ENCODE measurements at places on chromosomes 13 and 19. TPM values are rescaled to one million over a fixed set of nuclear protein-coding genes. Genes with fewer than 3 reads are reported as not detected.

Gene METTL21C
- total RNA-seq, result not detected

GRCh38 chr13:46360604-46361003, 26.4 kb downstream of the RUBCNL start:
- DNase-seq, result no peak

Gene GTPBP3
- 25.7 TPM for total RNA-seq

- DNase-seq, result no peak
Measured at GRCh38 chr13:102452836-102453235, 51.0 kb upstream of the FGF14 start.

- no peak for DNase-seq
Measured at GRCh38 chr13:51556740-51557139, 27.5 kb upstream of the WDFY2 start.

DNA sequence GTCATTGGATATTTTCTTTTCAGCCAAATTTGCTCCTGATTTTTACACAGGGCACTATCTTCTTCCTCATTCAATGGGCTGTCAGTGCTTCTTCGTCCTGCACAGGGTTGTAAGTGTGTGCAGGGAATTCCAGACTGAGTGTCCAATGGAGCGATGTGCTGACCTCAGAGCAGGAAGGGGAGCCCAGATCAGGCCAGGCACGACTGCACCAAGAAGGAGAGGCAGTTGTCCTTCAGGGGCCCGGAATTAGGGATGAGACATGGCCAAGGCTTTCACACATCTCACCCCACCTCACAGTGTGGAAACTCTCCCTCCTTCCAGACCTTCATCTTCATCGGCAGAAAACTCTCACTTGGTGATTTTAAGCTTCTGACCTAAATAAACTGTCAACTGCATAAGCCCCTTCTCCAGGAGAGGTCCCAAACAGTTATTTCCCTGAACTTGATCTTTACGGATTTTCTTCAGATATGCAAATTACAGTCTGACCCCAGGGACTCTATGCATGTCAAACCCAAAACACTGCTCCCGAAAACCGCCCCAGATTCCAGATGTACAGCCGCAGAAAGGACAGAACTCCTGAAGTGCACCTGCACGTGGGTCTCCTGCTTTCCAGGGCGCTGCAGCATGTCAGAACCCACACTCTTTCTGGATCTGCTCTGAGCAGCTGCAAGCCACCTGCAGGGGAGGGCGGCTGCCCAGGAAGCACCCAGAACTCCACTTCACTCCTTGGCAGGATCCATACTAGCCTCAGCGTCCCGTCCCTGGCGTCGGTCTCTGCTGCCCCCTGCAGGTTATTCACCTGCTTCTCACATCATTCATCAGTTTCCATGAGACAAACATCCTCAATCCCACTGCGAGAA, 625 bp upstream of the ZNF20 start:
- DNase-seq, result peak; percentile 82
